ENCODE measurements at places on chromosomes 6 and 20.

- ATAC-seq: no peak
These were observed 12.8 kb upstream of the KHDRBS2 start for GRCh38 chr6:62298745-62299392.

DNA sequence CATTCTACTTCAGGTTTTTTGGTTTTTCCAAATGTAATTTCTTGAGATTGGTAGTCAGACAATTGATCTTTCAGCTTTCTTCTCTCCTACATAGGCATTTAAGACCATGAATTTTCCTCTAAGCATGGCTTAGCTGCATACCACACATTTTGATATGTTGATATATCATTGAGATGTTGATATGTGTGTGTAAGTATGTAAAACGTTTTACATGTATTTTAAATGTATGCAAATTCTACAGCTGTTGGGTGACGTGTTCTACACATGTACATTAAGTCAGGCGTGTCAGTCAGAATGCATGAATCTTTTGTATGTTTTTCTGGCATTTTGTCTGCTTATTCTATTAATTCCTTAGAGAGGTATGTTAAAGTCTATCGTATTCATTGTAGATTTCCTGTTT lies 228.2 kb downstream of the CDH26 start:
- ATAC-seq: no peak

DNA sequence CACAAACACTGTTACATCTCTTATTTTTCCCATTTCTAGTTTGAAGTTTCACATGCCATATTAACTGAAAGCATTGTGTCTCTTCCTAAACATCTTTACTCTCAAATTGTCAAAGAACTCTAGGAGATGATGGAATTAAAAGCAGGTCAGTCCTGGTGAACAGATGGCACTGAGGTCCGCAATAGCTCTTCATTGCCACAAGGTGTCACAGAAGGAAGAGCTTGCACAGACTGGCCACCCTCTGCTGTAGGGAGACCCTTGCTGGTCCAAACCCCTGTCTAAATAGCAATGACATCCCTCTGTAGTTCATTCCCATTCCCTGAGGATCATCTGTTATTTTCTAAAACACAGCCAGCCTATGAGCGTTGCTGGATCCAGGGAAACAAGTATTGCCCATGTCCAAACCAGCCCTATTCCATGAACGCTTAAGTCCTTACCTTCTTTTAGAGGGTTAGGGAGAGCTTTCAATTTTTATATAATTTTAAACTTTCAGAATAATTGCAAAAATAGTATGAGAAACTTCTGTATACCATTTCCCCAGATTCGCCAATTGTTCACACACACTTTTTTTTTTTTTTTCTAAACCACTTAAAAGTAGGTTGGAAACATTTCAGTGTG lies 10.1 kb upstream of the HDAC2 start:
- ATAC-seq: no peak

GRCh38 chr6:28220257-28221133 lies 4.6 kb upstream of the ZSCAN9 start:
- ATAC-seq: no peak

GRCh38 chr6:160010067-160010466 lies 41.2 kb downstream of the IGF2R start:
- ATAC-seq: peak; percentile 39

GRCh38 chr20:3172126-3172932 lies 1.0 kb downstream of the LZTS3 start:
- no peak for ATAC-seq

DNA sequence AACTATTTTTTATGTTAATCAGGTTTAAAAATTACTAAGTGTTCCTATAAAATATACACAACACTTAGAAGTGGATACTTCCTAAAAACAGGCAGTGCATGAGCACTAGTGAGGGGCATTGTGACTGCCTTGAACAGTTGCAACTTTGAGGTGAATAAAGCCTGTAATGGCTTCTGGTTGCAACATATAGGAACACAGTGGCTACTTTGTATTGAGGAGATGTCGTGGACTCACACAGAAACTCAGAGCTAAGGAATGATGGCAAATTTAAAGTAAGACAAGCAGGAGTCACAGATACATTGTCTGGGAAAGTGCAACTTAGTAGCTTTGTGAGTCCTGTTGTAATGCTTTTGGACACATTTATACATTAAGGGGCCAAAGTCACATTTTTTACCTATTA lies 861 bp upstream of the HLA-A start:
- ATAC-seq: no peak

DNA sequence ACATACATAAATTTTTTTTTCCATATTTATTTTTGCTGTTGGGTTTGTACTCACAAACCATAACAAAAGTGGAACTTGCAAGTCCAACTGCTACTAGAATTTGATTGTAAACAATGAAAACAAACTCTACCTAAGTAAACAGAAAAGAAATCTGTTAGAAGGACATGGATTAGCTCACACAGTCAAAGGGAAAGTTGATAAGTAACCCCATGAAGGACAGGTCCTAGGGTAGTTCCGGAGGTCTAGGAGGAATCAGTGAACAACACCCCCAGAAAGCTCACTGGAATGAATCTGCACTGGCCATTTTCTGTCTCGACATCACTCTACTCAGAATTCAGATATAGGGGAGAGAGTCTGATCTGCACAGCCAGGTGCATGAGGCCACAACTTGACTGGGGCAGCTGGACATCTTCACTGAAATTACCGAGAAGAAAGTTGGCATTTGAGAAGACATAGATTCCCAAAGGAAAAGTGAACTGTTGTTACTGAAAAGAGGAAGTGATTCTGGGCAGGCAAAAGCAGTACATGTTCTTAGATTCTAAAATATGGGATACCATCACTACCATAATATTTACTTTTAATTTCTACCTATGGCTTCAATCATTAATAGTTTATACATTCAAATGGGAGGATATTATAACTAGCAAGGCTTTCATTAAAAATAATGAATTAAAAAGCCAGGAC lies 76.4 kb downstream of the HMGN3 start:
- no peak for ATAC-seq

GRCh38 chr6:67541586-67541985 lies 1093.5 kb upstream of the ADGRB3 start:
- no peak for ATAC-seq

DNA sequence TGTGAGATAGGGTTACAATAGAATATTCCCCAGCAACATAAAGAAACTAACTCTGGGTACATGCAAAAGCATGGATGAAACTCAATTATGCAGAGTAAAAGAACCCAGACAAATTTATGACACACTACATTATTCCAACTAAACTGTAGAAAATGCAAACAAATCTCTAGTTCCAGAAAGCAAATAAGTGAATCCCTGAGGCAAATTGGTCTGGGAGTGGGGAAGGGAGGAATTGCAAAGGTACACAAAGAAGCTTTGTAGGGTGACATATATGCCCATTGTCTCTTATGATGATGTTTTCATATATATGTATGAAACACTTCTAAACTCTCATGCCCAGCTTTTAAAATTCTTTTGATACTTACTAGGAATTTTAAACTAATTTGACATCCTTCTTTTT lies 266.0 kb downstream of the CDKAL1 start:
- no peak for ATAC-seq

DNA sequence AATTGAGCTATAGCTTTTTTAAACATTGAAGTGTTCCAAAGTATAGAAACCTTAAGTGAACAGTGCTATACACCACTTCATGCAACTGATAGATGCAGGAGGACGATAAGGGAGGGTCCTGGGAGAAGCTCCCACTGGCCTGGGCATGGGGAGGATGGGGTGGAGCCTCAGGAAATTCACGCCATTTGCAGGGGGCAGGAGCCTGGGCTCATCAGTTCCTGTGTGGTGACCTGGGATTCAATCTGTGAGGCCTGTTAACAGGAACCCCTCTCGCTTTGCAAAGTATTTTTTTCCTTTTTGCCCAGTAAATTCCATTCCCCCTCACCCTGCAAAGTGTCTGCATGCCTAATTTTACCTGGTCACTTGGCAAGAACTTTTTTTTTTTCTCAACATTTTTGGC lies 11.0 kb upstream of the ASCC3 start:
- no peak for ATAC-seq

GRCh38 chr6:141248021-141248799 lies 884.5 kb upstream of the GJE1 start:
- ATAC-seq: no peak

DNA sequence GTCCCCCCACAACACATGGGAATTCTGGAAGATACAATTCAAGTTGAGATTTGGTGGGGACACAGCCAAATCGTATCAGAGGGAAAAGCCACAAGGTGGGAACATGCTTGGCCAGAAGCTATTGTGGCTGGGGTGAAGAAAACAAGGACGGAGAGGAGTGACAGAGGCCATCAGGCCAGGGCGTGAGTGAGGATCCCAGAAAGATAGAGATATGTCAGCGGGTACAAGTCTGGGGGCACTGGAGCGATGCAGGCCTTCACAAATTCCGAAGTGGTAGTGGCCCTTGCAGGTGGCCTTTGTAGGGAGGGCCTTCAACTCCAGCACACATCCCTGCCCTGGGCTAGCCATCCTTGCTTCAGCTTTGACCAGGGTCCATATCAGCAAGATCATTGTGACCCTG lies 159.1 kb downstream of the BCAS1 start:
- ATAC-seq: no peak

- ATAC-seq: peak; percentile 31
These were observed 554.8 kb downstream of the TBC1D32 start for GRCh38 chr6:120779441-120779840.

DNA sequence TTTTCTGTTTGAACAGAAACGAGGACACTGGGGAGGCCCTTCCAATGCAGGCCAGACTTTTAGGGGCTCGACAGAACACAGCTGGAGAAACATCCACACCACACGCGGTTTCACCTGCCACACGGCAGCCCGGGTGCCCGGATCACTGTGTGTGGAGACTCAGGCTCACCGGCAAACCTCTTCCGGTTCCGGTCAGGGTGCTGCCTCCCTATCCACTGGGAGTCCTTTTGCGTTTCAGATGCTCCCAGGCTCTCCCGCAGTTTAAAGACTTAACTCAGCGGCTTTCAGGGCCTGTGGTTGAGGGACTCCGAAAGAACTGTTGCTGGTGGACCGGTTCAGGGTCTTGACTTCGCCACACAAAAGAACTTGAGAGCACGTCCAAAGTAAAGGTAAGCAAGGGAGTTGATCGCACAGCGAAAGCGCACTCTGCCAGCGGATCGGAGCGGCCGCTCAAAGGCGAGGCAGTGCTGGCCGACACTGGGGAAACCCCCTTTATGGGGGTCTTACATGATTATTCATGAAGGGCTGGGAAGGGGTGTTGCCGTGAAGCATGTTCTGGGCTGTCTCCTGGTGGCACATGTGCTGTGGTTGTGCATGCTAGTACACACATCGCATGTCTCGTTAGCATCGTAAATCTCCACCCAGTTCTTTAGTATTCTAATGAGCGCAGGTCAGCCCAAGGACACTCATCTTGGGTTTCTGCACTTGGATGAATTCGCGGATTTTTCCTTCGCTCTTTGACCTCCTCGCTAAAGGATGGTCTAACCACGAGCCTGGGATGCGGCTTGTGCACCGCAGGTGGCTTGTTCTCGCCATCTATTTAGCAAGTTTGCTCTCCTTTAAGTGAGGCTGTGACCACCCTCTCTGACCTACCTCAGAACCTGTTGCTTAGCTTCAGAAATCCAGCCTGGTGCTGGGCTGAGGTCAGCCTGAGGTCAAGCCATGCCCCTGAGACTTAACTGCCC lies 180.3 kb downstream of the CDH26 start:
- ATAC-seq: no peak

GRCh38 chr6:75204217-75204958 lies 1.5 kb downstream of the COL12A1 start:
- ATAC-seq: no peak

GRCh38 chr6:135243871-135244796 lies 63.0 kb downstream of the MYB start:
- ATAC-seq: no peak

- ATAC-seq: peak; percentile 50
These were observed 117.2 kb upstream of the ESR1 start for GRCh38 chr6:151690303-151690702.

DNA sequence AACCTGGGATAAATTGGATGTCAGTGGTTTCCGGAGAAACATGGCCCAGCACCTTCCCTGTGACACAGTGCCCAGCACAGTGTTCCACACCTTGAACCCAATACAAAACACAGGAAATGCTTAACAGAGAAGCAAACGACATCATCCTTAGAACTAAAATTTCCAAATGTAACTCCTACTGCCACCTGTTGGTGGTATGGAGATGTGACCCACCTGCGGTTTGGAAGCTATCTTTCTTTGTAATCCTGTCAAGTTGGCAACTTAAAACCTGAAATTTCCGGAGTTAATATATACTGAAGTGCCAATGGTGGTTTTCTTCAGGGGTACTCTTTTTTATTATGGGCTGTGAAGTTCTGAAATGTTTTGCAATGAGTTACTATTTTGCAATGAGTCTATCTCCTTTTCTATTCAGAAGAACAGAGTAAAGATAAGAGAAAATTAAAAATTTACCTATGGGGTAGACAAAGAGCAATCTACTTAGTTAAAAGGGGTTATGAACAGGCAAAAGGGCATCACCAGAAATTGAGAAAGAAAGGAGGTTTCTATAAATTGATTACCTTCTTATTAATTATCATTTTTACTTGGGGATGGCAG lies 658.8 kb downstream of the PTPRT start:
- ATAC-seq: no peak

DNA sequence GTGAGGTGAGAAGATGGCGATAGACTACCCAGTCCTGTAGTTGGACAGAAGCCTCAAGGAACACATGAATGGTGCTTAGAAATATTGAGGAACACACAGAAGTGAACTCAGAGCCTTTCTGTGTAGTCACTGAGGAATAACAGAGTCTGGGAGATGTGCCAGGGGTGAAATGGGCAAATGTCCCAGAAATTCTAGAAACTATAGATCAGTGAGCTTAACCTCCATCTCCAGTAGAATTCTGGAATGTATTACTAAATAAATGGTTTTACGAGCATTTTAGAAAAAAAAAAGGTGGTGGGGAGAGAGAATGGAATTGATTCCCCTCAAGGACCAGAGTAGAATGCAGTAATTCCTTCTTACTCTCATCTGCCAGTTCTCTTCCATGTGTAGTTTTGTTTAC lies 380.0 kb downstream of the LMBRD1 start:
- no peak for ATAC-seq

DNA sequence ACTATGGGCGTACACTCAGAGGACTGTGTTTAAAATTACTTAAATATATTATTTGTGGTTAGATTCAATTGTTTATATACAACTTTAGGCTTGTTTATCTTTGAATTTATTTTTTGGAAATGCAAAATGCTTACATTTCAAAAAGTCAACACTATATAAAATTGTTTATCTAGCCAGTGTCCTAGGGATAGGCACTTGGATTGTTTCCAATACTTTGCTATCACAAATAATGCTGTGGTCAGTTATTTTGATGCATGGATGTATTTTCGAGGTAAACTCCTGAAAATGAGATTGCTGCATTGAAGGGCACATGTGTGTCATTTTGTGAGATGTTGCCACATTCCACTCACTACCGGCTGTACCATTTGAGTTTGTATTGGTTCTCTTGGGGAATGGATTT lies 213.9 kb downstream of the SLC24A3 start:
- no peak for ATAC-seq

- no peak for ATAC-seq
These were observed 271.5 kb downstream of the FOXA2 start for GRCh38 chr20:22312744-22313346.

GRCh38 chr6:37406726-37407341 lies 26.2 kb upstream of the CMTR1 start:
- ATAC-seq: no peak

Data from gastroesophageal sphincter (tissue), 4 donors.